Adrenal gland (tissue), 19 donors: ENCODE measurements at places on chromosomes 3 and 15. TPM values are rescaled to one million over a fixed set of nuclear protein-coding genes. Genes with fewer than 3 reads are reported as not detected.

- H3K36me3 ChIP-seq, result no peaks in the 10 kb centered on the region
- H3K4me1 ChIP-seq, result no peaks in the 10 kb centered on the region
- no peak for DNase-seq
- H3K27ac ChIP-seq, result no peak overlapping the region
- no peaks in the 10 kb centered on the region for H3K27me3 ChIP-seq
Measured at GRCh38 chr3:157844800-157845565, 261.2 kb downstream of the SHOX2 start.

DNA sequence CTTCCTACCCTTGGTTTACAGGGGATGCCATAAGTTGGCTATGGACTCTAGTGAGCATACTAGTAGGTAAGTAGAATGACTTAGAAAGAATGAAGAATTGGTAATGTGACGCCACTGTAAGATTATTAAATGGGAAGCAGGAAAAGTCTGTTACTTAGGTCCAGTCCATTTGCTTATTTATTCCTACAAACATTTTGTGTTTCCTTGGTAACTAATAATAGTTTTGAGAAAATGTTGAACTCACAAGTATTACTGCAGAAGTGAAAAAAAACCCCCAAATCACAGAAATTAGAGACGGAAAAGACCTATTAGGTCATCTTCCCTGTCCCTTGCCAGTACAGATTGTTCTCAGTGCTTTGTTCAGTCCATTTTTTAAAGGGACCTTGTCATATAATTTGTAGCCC, 63.5 kb downstream of the CMSS1 start:
- H3K36me3 ChIP-seq, result no peaks in the 10 kb centered on the region
- no peak overlapping the region for H3K4me3 ChIP-seq
- no peaks in the 10 kb centered on the region for H3K27me3 ChIP-seq
- peak overlapping the region; percentile 68 for H3K27ac ChIP-seq
- peaks cover 38% of the 10 kb centered on the region for H3K4me1 ChIP-seq

GRCh38 chr3:42176242-42177034, 85.3 kb downstream of the TRAK1 start:
- no peak overlapping the region for H3K27ac ChIP-seq
- H3K4me3 ChIP-seq, result no peak overlapping the region
- H3K4me1 ChIP-seq, result no peaks in the 10 kb centered on the region
- H3K27me3 ChIP-seq, result no peaks in the 10 kb centered on the region
- no peak for DNase-seq

GRCh38 chr3:186790261-186790981, 7.0 kb downstream of the EIF4A2 start:
- no peak for DNase-seq
- H3K27ac ChIP-seq, result no peak overlapping the region
- no peaks in the 10 kb centered on the region for H3K27me3 ChIP-seq
- H3K4me3 ChIP-seq, result no peak overlapping the region

- DNase-seq, result no peak
- H3K27me3 ChIP-seq, result no peaks in the 10 kb centered on the region
- no peaks in the 10 kb centered on the region for H3K36me3 ChIP-seq
- peaks cover 8% of the 10 kb centered on the region for H3K4me1 ChIP-seq
Measured at GRCh38 chr15:49232236-49232806, 62.3 kb downstream of the GALK2 start.

DNA sequence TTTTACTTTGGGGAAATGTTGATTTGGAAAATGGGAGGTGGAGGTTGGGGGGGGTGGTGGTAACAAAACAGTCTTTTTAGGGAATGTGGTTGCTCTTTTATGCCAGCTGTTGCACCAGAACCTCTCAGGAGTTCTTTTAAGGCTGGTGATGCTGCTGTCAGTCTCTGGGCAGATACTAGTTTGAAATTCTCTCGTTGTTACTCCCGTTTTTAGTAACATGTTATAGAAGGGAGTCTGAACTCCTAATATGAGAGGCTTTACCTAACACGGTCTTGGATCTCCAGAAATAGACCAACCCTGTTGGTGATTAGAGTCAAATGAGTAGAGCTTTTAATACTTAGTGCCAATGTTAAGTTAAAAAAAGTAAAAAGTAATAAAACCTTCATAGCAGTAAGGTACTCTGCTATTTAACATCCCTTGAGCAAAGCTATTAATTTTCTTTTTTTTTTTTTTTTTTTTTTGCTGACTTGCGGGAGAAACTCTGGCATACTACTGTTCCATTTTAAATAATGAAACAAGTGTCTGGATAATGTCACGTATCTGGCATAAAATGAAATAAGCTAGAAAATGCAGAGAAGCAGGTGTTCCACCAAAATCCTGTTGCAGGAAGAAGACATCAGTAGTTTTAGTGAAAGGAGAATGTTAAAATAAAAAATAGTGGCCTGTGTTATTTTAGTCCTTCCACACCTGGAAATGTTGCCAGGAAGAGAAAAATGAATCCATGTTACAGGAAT, 156.7 kb downstream of the CACNA1D start:
- H3K4me3 ChIP-seq, result no peak overlapping the region
- H3K27ac ChIP-seq, result no peak overlapping the region
- peaks cover 3% of the 10 kb centered on the region for H3K4me1 ChIP-seq
- no peak for DNase-seq

GRCh38 chr3:100231668-100232067, 29.1 kb upstream of the TBC1D23 start:
- no peak overlapping the region for H3K4me3 ChIP-seq
- H3K4me1 ChIP-seq, result no peaks in the 10 kb centered on the region
- no peak overlapping the region for H3K27ac ChIP-seq
- H3K27me3 ChIP-seq, result no peaks in the 10 kb centered on the region

DNA sequence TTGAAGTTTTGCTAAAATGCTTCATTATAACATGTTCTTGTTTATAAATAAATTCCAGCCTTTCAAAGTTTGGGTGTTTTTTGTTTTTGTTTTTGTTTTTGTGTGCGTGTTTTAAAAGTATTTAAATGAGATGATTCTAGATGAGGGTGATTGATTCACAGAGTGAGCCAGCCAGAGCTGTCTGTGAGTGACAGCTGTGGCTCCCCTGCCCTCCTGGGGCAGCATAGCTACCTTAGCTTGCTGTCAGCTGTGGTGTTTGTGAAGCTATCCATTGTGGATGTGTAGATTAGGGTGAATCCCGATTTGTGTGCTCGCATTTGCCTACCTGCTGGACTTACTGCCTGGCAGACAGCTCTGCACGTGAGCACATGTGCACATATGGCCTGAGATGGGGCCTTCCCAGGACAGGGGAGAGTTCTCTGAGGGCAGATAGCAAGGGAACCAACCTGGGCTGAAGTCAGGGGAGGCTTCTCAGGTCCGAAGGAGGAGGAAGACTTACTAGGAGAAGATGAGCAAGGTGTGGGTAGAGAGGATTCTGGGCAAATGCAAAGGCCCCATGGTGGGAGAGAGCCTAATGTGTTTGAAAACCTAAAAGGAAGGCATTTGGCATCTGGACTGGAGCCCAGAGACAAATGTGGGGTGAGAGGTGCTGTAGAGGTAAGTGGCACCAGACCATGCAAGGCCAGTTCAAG, 124.2 kb downstream of the EEFSEC start:
- H3K27ac ChIP-seq, result no peak overlapping the region
- no peak overlapping the region for H3K4me3 ChIP-seq
- no peaks in the 10 kb centered on the region for H3K27me3 ChIP-seq
- peaks cover 13% of the 10 kb centered on the region for H3K4me1 ChIP-seq
- H3K36me3 ChIP-seq, result no peaks in the 10 kb centered on the region

GRCh38 chr15:68201879-68202261, 3.3 kb downstream of the CALML4 start:
- no peak overlapping the region for H3K27ac ChIP-seq
- H3K4me3 ChIP-seq, result no peak overlapping the region
- peaks cover 25% of the 10 kb centered on the region for H3K4me1 ChIP-seq
- no peaks in the 10 kb centered on the region for H3K36me3 ChIP-seq

DNA sequence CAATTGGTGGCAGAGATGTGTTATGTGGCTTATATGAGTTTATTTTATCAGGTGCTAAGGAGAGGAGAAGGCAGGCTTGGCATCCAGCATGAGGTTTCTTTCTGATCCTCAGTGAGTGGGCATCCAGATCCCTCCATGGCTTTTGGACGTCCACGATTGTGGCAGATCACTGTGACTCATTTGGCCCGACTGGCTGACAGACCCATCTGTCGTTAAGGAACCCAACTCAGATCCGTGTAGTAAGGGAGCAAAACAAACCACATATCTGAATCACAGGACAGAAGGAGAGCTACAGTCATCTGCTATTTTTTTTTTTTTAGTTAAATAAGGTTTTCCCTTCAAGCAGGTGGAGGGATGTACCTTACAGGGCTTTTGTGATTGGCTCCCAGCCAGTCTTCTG, 197.0 kb upstream of the KCNH8 start:
- no peaks in the 10 kb centered on the region for H3K27me3 ChIP-seq
- H3K27ac ChIP-seq, result no peak overlapping the region
- no peak overlapping the region for H3K4me3 ChIP-seq
- no peak for DNase-seq
- H3K4me1 ChIP-seq, result no peaks in the 10 kb centered on the region
- no peaks in the 10 kb centered on the region for H3K36me3 ChIP-seq

PEX11A gene
- total RNA-seq, result 10.9 TPM

CAV3 gene
- not detected for total RNA-seq

DNA sequence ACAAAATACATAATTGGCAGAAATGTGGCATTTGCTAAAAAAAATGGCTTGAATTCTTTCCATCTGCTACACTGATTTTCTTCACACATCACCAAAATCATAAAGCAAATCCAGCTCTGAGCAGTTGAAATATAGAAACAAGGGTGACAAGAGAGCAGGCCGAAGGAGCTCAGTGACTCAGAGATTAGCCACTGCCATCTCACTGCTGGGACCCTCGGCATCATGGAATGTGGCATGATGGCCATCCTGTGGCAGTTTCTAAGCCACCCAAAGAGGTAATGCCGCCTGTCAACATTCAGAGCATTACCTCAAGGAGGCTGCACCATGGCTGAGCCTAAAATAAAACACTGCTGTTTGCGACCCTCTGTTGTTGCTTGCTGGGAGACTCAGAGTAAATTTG, 80.5 kb upstream of the OSBPL11 start:
- no peak overlapping the region for H3K4me3 ChIP-seq
- DNase-seq, result no peak
- H3K36me3 ChIP-seq, result no peaks in the 10 kb centered on the region
- no peaks in the 10 kb centered on the region for H3K4me1 ChIP-seq
- H3K27me3 ChIP-seq, result no peaks in the 10 kb centered on the region

DNA sequence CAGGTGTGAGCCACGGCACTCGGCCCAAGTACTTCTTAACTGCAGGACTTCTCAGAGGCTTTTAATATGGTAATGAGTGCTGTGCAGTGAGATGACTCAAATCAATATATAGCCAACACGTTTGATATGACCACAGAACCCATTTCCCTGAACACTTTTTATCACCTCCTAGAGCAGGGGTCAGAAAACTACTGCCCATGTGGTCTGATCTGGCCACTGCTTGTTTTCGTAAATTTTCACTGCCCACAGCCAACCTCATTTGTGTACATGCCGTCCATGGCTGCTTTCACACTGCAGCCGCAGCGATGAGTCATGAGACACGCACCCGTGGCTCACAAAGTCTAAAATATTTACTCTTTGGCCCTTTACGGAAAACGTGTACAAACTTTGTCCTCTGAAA, 179.2 kb downstream of the RORA start:
- no peaks in the 10 kb centered on the region for H3K27me3 ChIP-seq
- H3K36me3 ChIP-seq, result no peaks in the 10 kb centered on the region
- H3K4me3 ChIP-seq, result no peak overlapping the region
- DNase-seq, result no peak
- no peak overlapping the region for H3K27ac ChIP-seq
- no peaks in the 10 kb centered on the region for H3K4me1 ChIP-seq
